ENCODE measurements at places on chromosomes 2 and 18.
A peak's percentile ranks its signal among the peaks of the same experiment; 100 is the strongest.

DNA sequence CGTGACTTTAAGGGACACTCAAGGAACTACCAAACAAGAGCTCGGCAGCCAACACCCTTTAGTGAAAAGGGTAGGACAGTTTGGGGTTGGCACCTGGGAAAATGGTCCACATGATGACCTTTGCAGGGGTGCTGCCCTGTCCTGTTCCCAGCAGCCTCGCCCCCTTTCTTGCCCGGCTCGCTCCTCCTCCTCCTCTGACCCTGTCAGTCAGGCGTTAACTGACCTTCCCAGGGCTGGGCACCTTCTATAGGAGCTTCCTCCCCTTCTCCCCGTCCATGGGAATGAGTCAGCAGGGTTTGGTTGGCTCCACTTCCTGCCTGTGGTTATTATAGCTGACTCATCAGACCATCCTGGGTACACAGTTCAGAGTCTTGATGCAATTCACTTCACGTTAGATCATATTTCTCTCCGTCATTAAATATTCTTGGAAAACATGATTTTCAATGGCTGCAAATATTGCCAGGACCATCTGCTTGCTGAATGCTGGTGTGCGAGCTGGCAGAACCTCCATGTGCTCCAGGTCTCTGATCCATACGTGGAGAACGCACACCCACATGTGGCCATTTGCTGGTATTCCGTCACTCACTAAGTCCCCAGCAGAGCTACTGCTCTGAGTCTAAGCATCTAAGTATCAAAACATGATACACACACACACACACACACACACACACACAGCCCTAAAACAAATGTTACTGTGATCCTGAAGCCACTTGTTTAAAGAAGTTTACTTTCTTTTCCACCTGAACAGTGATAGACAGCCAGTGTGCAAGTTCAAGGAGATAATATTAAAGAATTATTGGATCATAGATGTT, 185.0 kb downstream of the ANAPC1 start:
- peak; percentile 16 for DNase-seq

GRCh38 chr2:30968660-30969397, 161.6 kb upstream of the CAPN13 start:
- no peak for DNase-seq

DNA sequence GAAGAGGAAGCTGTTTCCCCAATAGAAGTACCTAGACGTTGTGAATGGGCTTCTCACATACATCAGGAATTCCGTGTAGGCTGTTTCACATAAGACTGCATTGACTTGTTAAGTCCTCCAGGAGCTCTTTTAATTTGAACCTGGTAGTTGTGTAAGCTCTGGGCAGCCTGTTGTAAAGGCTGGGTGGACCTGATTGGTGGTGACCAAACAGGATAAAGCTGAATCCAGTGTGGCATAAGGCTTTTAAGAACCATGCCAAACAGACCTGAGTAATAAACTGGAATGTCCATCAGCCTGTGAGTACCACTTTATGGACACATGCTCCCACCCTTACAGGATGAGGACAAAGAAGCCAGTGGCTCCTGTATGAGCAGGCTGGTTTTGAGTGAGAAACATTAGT, 24.1 kb downstream of the RMND5A start:
- DNase-seq = no peak

GRCh38 chr2:75722687-75723086, 12.0 kb upstream of the GCFC2 start:
- no peak for DNase-seq

DNA sequence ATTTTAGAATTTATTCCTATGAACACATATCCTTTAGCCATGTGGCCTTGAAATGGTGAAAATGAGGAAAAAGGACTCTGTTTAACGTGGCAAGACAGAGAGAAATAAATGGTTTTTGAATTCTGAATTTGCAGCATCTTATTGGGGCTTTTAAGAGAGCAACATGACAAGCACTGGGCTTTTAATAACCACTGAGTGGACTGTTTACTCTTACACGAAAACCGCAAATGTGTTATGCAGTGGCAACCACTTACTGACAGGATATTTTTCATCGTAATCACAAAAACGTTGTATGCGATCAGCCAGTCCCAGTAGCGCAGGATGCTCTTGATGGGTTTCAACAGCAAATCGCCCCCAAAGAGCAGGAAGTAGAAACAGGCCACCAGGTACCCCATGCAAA, 226.6 kb downstream of the NAPG start:
- DNase-seq = no peak

GRCh38 chr18:51399491-51400122, 202.1 kb upstream of the MEX3C start:
- no peak for DNase-seq

- no peak for DNase-seq
Measured at GRCh38 chr2:241736111-241736510, 1.7 kb downstream of the D2HGDH start.

GRCh38 chr2:147082850-147083522, 761.8 kb upstream of the ACVR2A start:
- DNase-seq = no peak

GRCh38 chr2:11406267-11406957, 59.5 kb downstream of the E2F6 start:
- no peak for DNase-seq

DNA sequence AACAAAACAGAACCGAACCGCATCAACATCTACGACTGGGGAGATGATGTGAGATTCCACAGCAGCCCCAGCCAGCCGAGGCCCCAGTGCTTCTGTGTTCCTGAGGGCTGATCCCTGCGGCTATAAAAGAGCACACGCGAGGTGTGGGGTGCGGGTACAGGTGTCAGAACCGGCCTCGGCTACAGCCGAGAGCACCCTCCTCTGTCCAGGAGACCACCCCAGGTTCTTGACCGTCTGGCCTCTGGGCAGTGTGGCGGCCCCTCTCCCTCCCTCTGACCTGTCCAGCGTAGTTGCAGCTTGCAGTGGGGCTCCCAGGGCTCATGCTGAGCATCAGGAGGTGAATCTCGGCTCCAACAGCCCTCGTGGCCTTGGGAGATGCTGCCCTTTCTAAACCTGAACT, 23.7 kb downstream of the RTP5 start:
- no peak for DNase-seq

- no peak for DNase-seq
Measured at GRCh38 chr2:174694196-174694878, 69.9 kb downstream of the CHRNA1 start.

- no peak for DNase-seq
Measured at GRCh38 chr2:40668425-40668824, 216.5 kb upstream of the SLC8A1 start.

- no peak for DNase-seq
Measured at GRCh38 chr2:159186462-159186861, 100.0 kb downstream of the WDSUB1 start.

- no peak for DNase-seq
Measured at GRCh38 chr2:31937741-31938140, 73.1 kb downstream of the MEMO1 start.

DNA sequence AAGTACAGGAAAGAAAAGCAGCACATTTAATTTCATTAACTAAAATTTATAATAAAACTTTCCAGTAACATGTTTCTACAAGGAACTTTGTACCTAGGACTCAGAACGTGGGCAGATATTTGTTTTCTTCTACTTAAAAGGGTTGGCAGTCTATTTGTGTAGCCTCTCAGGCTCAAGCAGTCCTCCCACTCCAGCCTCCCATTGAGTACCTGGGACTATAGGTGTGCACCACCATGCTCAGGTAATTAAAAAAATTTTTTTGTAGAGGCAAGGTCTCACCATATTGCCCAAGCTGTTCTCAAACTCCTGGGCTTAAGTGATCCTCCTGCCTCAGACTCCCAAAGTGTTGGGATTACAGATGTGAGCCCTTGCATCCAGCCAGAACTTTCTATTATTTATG, 36.8 kb downstream of the UGP2 start:
- no peak for DNase-seq

- no peak for DNase-seq
Measured at GRCh38 chr2:224469374-224469964, 67.6 kb upstream of the FAM124B start.

DNA sequence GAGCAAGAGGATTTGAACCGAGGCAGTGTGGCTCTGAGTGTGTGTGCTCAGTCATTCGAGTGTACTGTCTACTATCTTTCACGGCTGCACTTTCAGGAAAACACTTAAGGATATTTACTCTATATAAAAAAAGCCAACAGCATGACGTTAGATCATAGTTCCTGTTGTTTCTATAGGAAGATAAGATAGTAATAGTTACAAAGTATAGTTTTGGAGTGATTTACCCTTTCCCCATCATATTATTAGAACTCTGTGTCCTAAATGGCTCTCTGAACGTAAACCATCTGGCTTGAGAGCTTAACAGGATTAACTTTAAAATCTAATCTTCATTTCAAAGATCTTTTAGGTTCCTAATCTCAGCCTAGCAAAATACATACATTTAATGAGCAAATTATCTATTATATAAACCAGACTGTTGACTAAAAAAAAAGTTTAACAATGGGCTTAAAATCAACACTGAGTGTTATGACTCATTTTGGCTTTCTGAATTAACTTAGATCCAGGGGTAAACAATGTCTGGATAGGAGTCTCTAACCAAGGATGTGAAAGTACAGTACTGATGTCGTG, 150.3 kb upstream of the DNMT3A start:
- no peak for DNase-seq

DNA sequence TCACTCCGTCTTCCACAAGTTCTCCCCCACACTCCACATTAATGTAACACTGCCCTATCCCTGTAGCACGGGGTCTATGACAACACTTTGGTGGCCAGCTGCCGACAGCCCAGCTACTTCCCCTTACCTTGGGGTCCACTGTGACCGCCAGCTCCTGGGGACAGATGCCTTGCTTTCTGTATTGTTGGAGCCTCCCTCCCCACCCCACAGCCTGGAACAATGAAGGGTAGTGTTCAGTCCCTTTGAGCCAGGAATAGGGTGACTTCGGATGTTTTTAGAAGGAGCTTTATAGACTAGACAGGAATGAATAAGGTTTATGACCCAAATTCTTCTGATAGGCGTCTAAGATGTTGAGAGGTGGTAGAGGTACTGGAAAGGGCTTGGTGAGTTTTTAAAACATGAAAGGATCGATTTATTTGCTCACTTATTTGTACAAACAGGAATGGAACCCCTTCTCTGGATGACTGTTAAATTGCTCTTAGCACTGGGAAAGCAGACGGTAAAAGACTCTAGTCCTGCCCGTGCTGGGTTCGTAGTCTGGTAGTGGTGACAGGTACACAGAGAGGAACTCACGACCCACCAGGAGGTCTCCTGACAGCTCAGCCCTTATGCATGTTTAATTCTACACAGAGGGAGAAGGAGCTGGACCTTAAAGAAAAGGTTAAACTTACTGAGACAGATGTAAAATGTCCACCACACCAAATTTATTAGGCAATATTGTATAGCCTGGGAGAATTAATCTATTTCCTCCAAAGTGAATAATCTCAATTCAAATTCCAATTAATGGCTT, 90.9 kb downstream of the MYCN start:
- DNase-seq = no peak

GRCh38 chr2:72710418-72711152, 115.2 kb downstream of the EXOC6B start:
- DNase-seq = no peak

- DNase-seq = no peak
Measured at GRCh38 chr18:58320907-58321561, 277.0 kb downstream of the NEDD4L start.
